GM13976 (cell line): ENCODE measurements at places on chromosomes 5 and 9.

DNA sequence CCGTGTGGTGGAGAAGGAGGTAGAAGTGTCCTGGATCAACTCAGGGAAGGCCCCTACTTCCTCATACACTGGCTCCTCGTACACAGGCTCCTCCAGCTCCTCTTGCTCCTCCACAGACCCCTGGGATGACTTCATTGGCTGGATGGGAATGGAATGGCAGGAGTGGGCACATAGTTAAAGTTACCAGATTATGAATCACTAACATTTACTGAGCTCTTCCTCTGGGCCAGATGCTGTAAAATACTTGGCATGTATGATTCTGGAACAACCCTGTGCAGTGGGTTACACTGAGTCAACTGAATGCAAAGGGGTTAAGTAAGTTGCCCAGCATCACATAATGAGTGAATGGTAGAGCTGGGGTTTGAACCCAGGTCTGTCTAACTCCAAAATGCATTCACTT lies 3.1 kb upstream of the FCHSD1 start:
- DNase-seq, result no peak

DNA sequence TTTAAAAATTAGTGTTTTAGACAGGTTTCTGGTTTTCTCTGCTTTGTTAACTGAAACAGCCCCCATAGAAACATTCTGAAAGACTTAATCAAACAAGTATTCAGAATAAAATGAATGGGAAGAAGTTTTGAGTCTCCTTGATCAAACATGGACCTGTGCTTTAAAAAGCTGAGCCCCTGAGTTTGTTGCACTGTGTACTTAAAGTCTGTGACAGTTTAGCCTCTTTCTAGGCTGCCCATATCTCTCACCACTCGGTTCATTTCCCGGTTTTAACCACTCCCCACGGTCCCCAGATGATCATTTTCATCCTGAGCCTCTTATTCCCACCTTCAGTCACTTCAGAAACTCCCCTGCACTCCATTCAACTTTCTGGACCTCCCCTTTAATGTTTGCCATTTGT lies 215.9 kb upstream of the DMRT1 start:
- DNase-seq, result no peak

DNA sequence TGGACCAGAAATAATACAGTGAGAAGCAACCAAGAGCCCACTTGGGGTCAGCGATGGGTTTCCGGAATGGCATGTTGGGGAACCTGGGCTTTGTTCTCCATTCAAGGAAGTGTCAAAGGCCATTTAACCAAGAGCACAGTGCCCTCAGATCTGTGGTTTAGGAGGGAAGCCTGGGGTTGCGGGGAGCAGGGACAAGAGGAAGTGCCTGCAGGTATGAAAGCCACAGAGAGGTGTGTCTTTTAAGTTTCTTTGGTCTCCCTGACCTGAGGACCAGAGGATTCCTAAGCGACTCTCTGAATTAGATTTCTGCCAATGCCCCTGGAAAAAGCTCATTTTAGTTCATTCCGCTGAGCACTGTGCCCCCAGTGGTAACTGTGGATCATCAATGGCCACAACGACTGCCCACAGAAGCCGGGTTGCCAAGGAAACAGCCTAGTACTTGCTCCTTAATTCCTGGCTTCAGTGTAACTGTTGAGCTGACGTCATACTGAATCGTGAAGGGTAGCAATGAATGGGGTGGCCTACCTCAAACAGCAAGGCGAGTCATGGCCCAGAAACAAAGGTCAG lies 107.3 kb upstream of the SPIN1 start:
- no peak for DNase-seq

- no peak for DNase-seq
These were observed 173.7 kb downstream of the SLC24A2 start for GRCh38 chr9:19615036-19615624.

DNA sequence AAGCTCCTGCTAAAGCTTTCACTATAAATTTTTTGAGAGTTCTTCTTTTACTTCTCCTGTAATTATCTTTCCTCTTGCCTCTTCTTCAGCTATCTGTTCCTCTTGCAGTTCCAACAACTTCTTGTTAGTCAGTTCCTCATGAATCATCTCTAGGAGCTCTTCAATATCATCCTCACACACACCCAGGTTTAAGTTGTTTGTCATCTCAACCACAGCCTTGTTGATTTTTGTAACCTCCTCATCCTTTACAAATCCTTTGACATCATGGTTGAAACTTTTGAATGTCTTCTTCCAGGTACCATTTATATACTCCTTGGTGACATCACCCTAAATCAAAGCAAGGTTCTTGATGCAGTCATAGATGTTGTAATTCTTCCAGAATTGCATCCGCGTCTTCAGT lies 106.3 kb upstream of the MAMDC2 start:
- DNase-seq, result no peak

DNA sequence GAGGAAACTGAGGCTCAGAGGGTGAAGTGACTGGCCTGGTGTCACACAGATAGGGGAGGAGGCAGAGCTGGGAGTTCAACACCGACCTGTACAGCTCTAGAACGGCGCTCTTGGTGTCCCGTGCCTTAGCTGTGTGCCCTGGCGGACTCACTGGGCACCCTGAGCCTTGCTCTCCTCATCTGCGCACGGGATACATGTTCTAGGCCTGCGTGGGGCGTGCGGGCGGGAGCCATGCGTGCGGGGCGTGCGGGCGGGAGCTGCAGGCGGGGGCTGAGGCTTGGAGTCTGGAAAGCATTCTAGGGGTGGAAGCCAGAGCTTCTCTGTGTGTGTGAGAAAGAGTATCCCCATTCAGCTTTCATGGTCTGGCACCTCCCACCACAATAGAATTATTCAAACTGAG lies 165.3 kb downstream of the GAPVD1 start:
- no peak for DNase-seq

GRCh38 chr5:66415208-66415607 lies 181.0 kb upstream of the MAST4 start:
- no peak for DNase-seq

DNA sequence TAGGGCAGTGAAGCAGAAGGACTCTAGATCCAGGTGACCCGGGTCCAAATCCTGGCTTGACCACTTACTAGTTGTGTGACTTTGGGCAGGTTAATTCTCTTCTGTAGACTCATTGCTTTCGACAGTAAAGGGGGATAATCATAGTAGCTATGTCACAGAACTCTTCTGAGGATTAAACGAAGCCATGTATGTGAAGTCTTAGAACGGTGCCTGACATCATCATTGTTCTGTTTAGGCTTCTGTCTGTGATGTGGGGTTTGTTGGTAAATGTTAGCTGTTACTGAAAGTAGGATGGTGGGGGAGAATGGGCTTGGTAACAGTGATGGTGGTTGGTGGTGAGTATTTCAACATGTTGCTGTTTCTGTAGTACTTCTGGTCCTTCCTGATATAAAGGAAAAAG lies 73.7 kb downstream of the MAP1B start:
- no peak for DNase-seq

GRCh38 chr5:131607418-131607817 lies 27.6 kb downstream of the RAPGEF6 start:
- no peak for DNase-seq

DNA sequence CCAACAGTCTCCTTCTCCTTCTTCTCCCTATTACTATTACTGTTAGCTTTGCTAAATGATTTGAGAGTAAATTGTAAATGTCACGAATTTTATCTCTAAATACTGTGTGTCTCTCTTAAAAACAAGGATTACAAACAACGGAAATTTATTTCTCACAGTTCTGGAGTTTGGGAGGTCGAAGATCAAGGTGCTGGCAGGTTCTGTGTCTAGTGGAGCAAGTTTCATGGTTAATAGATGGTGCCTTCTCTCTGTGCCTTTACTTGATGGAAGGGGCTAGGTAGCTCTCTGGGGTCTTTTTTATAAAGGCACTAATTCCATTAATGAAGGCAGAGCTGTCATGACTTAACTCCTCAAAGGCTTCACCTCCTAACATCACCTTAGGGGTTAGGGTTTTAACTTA lies 237.9 kb downstream of the MAN2A1 start:
- no peak for DNase-seq

GRCh38 chr5:129899454-129899853 lies 4.8 kb upstream of the CHSY3 start:
- DNase-seq, result no peak

DNA sequence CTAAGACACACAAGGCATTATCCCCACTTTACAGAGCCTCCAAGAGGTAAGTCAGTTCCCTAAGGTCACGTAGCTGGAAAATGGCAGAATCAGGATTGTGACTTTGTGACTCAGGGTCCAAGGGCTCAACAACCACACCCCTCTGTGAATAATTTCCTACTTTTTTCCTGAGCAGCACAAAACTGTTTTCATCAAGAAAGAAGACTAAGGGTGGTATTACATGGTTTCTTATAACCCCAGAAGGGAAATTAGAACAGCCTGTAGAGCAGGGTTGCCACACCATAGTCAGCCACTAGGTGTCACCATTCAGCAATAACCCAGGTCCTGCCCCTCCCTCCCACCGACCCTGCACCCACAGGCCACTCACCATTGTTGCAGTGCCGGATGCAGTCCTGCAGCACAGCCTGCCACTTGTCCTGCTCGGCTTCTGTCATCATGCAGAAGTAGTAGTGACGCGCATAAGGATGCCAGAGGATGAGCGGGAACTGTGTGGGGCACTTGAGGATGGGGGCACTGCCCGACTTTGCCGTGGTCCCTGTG lies 72.1 kb downstream of the LRSAM1 start:
- DNase-seq, result no peak

DNA sequence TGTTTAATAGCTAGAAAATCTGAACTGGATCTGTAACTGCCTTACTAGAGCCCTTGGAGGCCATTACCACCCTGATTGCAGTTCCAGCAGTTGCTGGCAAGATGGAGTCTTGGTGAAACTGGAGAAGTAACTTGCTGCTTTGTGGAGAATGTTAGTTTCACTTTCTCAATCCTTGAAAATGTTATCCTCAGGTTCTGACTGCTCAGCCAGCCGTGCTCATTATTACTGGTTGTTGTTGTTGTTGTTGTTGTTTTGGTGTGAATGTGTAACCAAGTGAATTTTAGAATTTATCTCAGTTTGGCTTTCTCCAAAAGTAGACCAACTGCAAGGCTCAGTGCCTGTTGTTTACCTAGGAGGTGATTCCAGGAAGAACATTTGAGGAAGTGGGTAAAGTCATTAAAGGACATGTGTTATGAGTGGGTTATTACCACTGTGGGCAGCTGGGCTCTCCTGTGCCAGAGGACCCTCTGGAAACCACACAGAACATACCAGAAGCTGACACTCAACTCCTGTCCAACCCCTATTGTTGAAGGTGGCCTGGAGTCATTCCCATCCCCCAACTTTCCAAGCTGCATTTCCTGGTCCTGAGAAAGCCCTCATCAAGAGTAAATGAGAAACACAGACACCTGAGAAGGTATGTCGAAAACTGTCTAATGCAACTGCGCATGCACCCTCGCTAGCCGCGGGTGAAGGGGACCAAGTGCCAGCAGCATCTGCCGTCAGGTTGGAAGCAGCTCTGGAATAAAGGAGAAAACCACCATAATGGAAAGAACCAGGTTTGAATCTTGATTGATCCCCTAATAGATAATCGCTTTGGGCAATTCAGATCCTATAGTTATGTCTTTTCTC lies 111.6 kb downstream of the CMYA5 start:
- no peak for DNase-seq

GRCh38 chr5:43313854-43314457 lies 744 bp upstream of the HMGCS1 start:
- DNase-seq, result no peak

DNA sequence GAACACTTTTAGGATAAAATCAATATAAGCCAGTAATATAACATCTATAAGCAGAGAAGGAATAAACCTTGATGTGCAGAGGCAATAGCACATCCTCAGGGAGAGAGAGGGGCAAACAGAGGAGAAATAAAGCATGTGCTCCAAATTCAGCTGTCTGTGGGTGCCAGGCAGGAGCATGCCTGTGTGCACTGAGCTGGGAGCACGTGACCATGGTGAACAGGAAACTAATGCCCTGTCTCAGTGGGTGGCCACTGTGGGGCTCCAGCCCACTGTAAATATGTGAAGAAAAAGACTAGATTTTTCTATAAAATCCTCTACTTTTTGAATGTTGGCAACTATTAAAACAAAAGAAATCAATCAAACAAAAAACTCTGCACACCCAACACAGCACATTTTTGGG lies 55.3 kb downstream of the FYB1 start:
- DNase-seq, result no peak

DNA sequence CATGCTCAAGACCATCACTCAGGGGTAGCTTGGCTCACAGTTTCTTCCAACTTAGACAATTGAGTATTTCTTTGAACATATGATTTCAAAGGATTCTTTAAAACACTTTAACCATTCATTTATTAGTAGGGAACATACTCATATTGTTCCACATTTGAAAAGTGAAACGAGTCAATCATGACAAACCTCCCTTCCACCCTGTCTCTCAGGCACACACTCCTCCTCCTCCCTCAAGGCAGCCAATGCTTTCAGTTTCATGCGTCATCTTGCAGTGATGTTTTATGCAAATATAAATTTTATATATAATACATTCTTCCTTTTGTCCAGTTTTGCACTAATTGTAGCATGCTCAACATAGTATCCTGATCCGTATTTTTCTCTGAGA lies 126.0 kb upstream of the BOD1 start:
- peak; percentile 79 for DNase-seq

GRCh38 chr5:120655828-120656435 lies 191.8 kb downstream of the PRR16 start:
- DNase-seq, result no peak

- no peak for DNase-seq
These were observed 74.5 kb downstream of the COL5A1 start for GRCh38 chr9:134716067-134716466.

DNA sequence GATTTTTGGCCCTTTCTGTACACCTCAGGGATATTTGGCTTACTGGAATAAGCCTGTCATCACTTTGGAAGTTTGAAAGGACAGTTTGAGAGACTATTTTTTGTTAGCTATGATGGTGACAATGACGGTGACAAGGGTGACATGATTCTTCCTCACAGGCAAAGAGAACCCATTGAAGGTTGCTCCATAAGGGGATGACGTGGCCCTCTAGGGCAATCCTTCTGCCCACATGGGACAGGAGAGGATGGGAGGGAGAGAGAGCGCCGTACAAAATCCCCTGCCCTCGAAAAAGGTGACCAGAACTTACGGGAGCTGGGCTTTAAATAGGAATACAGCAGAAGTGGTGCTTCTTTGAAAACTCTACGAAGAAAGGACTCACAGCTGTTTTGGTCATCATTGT lies 22.6 kb downstream of the HRH2 start:
- DNase-seq, result no peak

DNA sequence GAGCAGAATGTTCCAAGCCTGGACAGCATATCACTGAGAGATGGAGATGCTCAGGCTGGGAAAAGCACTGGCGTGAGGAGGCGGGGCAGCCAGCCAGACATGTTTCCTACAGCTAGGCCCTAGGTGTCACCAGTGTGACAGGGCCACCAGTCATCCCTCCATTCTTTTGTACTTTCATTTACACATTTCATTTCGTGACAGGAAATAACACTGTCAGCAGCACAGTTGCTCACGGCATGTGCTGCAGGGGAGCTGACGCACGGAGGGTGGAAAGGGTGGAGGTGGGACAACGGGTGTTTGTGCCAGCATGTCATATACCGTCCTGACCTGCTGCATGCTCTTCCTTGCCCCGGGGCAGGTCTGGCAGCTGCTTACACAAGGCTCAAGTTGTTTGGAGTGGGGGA lies 14.8 kb upstream of the CEMIP2 start:
- DNase-seq, result peak; percentile 22
